ENCODE measurements at places on chromosomes 5 and 9.

DNA sequence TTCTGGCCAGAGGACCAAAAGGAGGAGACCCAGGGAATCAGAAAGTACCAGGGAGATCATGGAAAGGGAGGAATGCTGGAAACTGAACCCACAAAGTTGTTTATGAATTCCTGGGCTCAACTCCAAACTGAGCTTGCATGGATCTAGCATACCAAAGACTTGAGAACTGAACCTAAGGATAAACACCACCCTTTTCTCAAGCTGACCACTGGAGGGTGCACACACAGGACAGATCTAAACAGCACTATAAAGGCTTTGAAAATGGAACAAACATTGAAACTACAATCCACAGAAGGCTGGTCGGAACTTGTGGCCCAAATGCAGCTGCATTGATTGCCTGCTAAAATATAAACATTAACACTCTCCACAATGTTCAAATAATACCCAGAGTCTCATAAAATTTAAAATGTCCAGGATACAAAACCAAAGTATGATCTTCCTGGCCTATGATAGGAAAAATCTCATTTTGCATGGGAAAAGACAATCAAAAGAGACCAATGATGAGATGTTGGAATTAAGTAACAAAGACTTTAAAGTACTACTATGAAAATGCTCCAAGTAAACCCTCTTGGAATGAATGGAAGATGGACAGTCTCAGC is 15.6 kb upstream of the IRF1 start:
- DNase-seq = no peak

GRCh38 chr9:114117614-114117995 is 18.5 kb upstream of the KIF12 start:
- peak; percentile 14 for DNase-seq

GRCh38 chr9:115520646-115521045 is 402.7 kb upstream of the TNC start:
- DNase-seq = peak; percentile 58

- DNase-seq = no peak
These were observed 151.2 kb downstream of the ERCC6L2 start for GRCh38 chr9:96026655-96027213.

GRCh38 chr5:111580956-111581355 is 68.6 kb upstream of the STARD4 start:
- no peak for DNase-seq

GRCh38 chr5:18811661-18812060 is 1176.3 kb downstream of the CDH18 start:
- DNase-seq = no peak

DNA sequence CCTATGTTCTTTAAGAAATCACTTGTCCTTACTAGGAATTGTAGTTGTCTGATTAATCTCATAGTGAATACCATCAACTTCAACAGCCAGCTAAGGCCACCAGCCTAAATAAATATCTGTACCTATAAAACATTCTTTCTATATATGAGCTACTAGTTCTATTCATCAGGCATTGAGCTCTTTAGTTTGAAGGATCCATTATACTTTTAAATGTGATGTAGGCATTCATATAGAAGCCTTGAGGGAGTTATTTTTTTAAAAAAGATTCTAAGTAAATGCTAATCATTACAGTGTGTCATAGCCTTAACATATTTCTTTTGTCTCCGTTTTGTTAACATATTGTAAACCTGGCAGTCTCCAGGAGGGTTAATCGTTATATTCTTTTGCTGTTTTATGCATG is 838.3 kb downstream of the PTPRD start:
- no peak for DNase-seq

GRCh38 chr9:77424993-77425392 is 223.1 kb downstream of the GNA14 start:
- DNase-seq = no peak

DNA sequence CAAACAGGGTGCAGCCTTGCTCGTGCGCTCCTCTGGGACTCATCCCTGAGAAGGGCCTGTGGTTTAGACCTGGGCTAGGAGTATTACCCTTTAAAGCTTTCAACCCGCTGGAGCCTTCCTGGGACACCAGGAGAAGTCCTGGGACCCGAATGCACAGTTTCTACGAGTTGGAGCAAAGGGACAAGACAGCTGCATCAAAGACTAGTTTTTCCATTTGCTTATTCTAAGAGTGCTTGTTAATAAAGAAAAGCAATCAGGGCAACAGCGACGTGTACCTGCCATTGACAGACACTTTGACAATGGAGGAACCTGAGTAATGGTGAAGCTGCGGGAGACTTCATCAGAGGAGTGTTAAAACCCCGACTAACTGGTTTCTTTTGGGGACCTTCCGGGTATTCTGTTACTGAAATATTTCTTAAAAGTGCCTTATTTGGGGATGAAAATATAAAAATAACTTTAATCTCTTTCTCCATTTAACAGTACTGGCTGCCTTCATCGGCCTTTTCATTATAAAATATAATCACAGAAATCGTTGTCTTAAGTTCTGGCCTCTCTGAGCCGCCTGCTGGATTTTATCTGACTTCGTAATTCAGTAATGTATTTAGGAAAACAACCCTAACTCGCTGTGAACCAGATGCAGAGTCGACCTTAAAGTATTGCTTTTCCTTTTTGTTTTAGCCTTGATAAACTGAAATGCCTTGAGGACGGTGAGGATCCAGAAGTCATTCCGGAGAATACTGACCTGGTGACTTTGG is 732 bp downstream of the SNAPC3 start:
- DNase-seq = no peak

- DNase-seq = no peak
These were observed 13.2 kb upstream of the ZBTB43 start for GRCh38 chr9:126791406-126792230.

DNA sequence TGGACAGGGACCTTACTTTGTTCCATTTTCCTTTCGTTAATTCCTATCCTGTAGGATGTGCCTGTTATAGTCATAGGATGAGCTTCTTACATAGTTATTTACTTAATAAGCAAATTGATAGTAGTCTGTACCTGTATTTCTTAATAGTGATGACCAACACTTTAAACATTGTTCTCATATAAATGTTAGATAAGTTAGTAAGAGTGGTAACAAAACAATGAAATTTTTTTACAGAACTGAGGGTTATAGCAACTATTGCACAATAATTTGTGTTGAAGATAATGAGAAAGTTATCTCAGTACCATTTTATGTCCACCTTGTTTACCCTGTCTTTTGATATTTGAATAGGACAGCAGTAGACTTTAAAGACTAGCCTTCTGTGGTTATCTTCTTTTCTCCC is 162.9 kb upstream of the ELL2 start:
- DNase-seq = no peak

GRCh38 chr5:26690511-26690910 is 347.9 kb downstream of the CDH9 start:
- DNase-seq = no peak

GRCh38 chr9:75935591-75935990 is 45.1 kb downstream of the PCSK5 start:
- no peak for DNase-seq

DNA sequence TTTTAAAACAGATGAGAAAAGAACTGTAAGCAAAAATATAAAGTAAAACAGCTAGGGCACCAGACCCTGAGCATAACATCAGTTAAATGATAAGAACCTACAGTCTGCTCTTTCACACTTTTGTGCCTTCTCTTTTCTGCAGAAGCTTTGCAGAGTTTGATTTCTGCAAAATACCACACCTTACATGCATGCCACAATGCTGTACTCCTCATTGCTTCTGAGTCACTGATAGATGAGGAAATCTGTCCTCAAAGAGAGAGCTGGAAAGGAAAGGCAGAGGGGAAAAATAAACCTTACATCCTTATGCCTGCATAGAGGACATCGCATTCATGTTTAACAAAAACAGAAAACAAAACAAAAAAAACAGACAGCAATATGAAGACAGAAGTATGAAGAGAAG is 142.9 kb downstream of the ATPSCKMT start:
- no peak for DNase-seq

DNA sequence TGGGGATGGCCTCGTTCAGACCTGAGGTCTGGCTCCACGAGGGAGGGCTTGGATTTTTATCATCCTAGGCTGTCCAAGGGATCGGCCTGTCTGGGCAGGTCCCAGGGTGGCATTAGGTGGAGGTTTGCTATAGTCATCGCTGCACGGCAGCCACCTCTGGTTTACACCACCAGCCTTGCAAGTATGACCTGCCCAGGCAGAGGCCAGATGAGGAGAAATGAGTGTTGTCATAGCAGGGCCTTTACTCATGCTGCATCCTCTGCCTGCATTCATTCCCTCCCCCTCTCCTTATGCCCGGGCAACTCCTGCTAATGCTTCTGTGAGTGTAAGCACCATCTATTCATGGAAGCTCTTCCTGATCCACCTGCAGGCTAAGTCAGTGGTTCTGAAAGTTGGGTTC is 15.3 kb upstream of the NDST1 start:
- no peak for DNase-seq

GRCh38 chr9:117448066-117448465 is 33.2 kb upstream of the ASTN2 start:
- no peak for DNase-seq

GRCh38 chr9:127050591-127051001 is 71.8 kb downstream of the ANGPTL2 start:
- DNase-seq = no peak

GRCh38 chr5:133870661-133871060 is 97.8 kb downstream of the C5orf15 start:
- no peak for DNase-seq

DNA sequence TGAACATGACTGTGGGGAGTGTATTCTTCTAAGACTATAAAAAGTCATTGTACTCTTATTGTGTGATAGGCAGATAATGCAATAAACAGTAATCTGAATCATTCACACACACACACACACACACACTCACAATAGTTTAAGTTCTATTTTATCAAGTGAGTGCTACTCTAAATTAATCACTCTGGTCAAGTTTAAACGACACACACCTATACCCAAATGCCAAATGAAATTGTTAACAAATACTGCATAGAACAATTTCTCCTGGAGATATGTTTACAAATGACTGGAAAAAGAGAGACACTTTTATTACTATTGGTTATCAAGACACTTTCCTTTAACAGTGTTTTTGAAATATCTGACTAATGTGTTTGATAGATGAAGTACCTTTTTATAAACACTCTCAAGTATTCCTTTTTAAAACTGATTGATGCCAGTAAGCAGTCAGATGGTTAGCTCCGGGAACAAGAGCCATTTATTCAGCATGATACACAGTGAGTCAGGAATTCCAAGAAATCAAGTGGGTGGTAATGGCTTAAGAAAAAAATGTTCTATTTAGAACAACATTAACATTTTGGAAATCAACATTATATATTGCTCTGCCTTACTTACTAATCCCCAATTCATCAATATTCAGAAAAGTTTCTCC is 521.6 kb upstream of the ST8SIA4 start:
- DNase-seq = no peak

GRCh38 chr5:82873452-82873851 is 203.7 kb downstream of the TMEM167A start:
- DNase-seq = no peak

- no peak for DNase-seq
These were observed 10.3 kb upstream of the GPSM1 start for GRCh38 chr9:136316896-136317676.

- no peak for DNase-seq
These were observed 146.2 kb upstream of the RASA1 start for GRCh38 chr5:87121304-87122150.

GRCh38 chr5:125992050-125992449 is 431.2 kb upstream of the GRAMD2B start:
- DNase-seq = no peak

GRCh38 chr5:174552428-174552827 is 172.0 kb upstream of the MSX2 start:
- DNase-seq = no peak

DNA sequence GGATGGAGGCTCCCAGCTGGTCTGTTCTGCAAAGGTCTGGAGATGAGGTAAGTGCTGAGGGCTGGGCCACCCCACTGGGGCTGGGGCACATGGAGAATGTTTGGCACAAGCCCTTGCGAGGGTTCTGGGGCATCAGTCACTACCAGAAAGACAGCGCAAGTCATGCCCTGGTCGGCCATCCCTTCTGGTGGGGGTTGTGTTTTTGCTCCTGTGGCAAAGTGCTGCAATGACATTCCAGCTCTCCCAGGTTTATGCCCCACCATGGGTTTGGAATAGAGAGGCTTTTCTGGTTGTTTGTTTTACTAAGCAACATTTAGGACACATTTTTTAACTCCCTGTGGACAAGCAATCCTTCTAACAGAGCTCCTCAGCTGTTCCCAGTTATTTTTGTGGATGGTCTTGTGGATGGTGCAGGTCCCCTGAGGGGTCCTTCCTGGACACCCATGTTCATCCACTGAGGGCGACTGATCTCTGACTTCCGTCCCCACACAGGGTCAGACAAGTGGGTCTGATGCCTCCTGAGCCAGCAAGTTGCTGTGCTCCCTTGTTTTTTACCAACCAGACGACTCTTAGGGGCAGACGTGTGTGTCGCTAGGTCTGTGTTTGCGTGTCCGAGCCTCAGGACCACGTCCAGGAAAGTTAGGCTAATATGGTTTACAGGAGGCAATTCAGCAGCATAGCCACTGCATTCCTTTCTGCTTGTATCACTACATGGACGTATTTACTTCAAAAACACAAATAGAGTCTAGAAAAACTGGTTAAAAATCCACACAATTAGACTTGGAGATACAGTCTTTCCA is 64.9 kb upstream of the ECM2 start:
- peak; percentile 84 for DNase-seq

Data from femur (tissue), 1 donor.